Stimulated activated CD8-positive, alpha-beta memory T cell treated with anti-CD3 and anti-CD28 coated beads, Interleukin-7, amount 100 ng/mL, for 1 hour (primary cell): ENCODE measurements at places on chromosomes 7 and 10.

- DNase-seq, result no peak
These were observed 19.0 kb downstream of the STEAP1 start for GRCh38 chr7:90173127-90173844.

GRCh38 chr10:73060738-73061635, 35.7 kb downstream of the P4HA1 start:
- DNase-seq, result no peak

DNA sequence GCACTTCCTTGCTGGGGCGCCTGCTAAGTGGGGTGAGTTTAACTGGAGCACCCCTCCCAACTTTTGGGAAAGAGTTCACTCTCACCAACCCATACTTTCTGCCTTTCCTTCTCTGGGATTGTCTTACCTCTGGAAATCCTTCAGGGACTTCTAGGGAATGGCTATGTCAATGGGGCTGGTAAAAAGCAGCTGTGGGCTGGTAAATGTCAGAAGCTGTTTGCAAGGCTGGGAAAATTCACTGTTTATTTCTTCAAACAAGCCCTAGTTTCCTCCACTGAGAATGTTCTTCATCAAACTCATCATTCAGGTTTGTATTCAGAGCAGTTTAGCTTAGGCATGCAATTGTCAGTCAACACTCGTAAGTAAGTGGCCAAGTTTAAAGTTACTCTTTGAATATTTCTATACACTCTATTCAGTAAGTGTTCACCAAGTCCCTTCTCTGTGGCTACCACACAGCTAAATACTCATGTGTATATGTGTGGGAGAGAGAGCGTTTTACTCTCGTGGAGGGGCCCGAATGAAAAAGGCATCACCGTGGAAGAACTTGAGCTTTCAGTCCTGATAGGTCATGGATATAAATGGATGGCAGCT, 654.8 kb downstream of the LRMDA start:
- no peak for DNase-seq

DNA sequence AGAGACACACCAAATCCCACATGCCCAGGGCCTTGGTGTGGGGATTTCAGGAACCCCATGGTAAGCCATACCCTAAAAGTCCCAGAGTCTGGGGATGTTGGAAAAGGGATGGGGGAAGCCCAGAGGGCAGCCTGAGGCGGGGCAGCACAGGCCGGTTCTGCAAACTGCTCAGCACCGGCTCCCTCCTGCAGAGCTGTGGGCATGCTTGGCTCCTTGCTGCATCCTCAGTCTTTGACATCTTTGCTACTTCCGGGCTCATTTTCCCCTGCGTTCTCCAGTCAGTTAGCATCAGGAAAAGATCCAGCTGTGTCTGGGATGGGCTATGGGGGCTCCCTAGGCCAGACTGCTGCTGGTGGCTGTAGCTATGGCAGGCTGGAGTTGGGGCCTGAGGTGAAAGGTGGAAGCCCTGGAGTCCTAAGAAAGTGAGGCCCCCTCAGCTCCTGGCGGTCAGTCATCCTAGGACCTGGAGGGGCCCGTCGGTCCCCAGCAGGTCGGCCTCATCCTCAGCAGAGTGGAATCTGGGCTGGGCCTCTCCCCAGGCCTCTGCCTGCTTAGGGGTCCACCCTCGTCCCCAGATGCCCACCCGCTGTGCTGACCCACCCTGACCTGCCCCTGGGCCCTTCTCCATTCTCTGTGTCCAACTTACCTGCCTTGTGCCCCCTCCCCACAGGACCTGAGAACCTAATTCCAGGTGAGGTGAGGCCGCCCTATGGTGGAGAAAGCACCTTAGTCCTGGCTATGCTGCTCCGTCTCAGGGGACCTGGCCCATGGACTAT, 9.3 kb downstream of the TBATA start:
- no peak for DNase-seq

GRCh38 chr10:116741391-116742351, 695 bp downstream of the HSPA12A start:
- DNase-seq, result no peak

DNA sequence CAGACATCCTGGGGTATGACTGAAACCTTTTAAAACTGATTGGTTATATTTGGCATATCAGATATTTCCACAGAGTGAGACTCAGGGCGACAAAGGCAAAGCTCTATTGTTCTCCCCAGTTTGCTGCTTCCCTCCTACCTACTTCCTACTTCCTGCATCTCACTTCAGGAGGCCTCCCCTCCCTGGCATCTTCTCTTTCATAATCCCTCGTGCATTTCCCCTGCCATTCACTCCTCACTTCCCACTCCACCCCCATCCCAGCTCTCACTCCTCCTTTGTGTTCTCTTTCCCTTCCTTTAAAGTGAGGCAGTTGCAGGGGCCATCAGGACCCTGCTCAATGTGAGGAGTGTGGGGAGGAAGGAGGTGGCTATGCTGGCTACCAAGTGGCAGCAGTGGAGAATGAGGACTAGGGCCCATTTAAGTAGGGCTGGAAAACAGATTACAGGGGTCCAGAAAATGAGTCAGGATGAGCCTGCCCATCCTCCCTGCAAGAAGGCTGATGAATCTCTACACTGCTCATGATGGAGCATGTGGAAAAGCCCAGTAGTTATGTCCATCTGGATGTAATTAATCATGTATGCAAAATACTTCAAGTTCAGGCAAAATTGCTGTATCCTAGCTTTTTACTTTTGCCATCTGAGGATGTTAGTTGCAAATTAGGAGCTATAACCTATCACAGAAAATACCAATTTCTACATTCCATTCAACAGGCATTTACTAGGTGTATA, 311.8 kb upstream of the IMMP2L start:
- DNase-seq, result no peak

DNA sequence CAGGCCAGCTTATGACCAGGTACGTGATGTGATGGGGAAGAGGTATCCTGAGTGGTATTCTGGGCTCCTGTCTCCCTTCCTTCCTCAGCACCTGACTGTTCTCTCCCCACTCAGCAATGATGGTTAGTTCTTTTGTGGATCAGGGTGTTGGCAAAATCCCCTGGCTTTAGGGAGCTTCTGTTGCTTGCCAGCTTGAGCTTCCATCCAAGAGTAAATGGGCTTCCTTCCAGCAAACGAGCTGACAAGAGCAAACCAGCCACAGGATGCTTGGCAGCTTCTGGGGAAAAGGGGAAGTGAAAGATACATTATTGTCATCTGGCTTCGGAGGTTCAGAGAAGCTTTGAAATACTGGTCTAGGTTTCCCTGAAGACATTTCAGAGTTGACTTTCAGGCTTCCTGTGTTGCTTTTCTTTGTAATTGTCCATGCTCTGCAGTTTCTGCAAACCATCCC, 5.2 kb downstream of the DUSP5 start:
- DNase-seq, result no peak

- DNase-seq, result no peak
These were observed 86.0 kb upstream of the PODXL start for GRCh38 chr7:131642429-131642828.

DNA sequence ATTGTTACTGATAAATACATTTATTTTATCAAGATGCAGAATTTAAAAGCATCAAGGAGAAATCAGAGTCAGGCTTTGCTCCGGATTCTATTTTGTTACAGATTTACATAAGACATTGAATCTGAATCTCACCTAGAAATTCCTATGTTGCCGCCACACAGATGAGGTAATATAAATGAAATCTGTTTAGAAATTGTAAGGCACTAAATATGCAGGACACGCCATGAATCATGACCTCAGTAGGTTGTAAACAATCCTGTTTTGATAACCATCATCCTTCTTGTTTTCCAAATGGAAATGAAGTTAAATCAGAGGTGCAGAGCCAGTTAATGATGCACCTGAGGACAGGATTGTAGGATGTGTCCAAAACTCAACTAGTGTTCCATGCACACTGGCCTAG, 778.0 kb downstream of the MAGI2 start:
- no peak for DNase-seq

DNA sequence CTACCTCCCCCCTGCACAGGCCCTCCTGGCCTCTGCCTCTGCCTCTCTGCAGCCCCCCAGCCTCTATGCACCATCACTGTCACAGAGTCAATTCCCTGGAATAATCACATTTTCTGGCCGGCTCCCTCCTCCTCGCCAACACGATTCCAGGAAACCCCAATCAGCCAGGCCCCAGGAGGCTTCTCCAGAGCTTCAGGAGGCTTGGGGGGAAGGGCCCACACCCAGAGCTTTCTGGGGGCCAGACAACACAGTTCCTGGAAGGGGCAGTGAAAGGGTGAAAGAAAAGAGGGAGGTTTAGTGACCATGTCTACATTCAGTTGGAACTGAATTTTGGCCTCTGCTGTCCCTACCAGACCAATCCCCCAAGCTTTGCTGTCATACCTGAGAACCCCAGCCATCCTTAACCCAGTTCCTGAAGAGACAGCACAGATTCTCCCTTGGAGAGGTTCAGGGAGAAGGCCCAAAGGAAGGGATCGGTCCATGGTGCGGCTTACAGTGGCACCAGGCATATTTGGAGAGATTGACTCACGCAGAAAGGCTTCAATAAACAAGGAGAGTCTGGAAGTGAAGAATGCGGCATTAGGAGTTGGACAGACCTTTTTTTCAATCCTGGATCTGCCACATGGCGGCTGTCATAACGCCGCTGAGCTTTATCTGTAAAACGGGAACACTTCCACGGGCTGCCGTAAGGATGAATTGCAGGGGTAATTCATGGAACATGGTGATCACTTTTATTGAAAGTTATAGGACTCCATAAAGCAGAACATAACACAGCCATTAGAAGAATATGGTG, 89.0 kb downstream of the NEURL1 start:
- no peak for DNase-seq

DNA sequence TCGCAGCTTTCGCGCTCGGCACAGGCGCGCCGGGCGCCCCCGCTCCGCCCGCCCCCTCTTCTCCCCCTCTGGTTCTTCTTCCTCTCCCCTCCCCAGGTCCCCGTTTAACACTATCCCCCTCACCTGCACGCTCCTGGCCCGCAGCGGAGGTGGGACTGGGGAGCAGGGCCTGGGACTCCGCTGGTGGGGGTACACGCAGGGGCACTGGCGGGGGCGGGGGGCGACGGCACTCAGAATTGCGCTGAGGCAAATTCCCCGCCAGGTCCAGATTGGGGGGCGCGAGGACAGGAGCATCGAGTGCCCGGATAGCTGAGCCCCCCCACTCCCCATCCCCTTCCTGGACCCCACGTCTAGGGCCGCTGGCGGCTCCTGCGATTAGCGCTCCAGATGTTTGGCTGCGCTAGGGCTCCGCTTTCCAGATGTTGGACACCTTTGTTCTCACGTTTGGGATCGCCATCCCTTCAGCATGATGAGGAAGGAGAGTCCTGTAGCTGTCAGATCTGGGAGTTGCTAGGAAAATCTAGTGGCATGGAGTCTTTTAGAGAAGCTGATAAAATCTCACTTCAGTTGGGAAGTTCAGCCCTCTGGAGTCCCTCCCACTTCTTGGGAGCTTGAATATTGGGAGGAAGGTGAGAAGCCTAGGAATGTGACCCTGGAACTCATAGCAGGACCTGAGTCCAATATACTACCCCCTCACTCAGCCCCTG, 31.4 kb upstream of the PAX2 start:
- DNase-seq, result no peak

- DNase-seq, result no peak
These were observed 184.2 kb downstream of the KMT2E start for GRCh38 chr7:105198223-105198622.

GRCh38 chr7:156472267-156472666, 168.3 kb upstream of the RNF32 start:
- no peak for DNase-seq
